ENCODE measurements at places on chromosomes 1 and 21. TPM values are rescaled to one million over a fixed set of nuclear protein-coding genes. Genes with fewer than 3 reads are reported as not detected.

- peaks cover 2% of the 10 kb centered on the region for H3K27me3 ChIP-seq
- H3K27ac ChIP-seq = no peak overlapping the region
- no peaks in the 10 kb centered on the region for H3K36me3 ChIP-seq
- DNase-seq = no peak
- H3K4me3 ChIP-seq = no peak overlapping the region
- no peaks in the 10 kb centered on the region for H3K4me1 ChIP-seq
Observed at GRCh38 chr1:222310836-222311235, 237.1 kb downstream of the HHIPL2 start.

DNA sequence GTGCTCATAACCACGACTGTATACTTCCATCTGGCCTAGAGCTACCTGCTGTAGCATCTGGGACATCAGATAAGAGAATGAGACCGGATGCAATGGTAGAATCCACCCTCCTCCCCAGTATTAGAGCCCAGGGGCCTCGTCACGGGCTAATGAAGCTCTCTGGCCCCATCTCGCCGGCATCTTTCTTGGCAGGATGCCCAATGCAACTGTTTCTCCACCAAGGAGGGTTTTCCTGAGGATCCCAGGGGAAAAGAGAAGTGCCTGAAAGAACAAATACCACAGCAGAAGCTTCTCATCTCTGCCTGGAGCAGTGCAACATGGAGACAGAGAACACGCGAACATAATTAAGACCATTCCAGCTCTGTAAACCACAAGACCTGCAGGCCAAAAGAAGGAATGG is 80.0 kb downstream of the VWA5B1 start:
- no peak for DNase-seq
- H3K27me3 ChIP-seq = peaks cover 37% of the 10 kb centered on the region
- H3K36me3 ChIP-seq = no peaks in the 10 kb centered on the region
- no peak overlapping the region for H3K4me3 ChIP-seq

- peaks cover 3% of the 10 kb centered on the region for H3K36me3 ChIP-seq
- peaks cover 22% of the 10 kb centered on the region for H3K4me1 ChIP-seq
- no peaks in the 10 kb centered on the region for H3K27me3 ChIP-seq
- H3K27ac ChIP-seq = peak overlapping the region; percentile 89
- peak overlapping the region; percentile 96 for H3K4me3 ChIP-seq
Observed at GRCh38 chr1:65421351-65422025, 1.0 kb downstream of the LEPR start.

DNA sequence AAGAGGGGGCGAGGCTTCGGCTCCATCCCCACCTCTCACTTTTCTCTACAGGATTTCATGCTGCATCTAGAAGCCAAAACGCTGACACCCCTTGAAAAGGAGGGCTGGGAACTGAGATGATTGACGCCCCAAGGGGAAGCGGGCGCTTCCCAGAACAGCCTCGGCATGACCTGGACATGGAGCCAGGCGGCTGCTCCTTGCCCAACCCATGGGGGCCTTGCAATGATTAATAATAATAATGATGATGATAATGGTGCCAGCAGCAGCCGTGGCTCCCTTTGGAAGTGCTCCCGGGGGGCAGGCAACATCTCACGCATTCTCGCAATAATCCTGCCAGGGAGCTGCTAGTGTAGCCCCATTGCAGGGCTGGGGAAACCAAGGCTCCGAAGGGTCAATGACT is 78.2 kb downstream of the RAP1GAP start:
- no peaks in the 10 kb centered on the region for H3K27me3 ChIP-seq
- H3K36me3 ChIP-seq = no peaks in the 10 kb centered on the region
- peaks cover 4% of the 10 kb centered on the region for H3K4me1 ChIP-seq

- H3K4me3 ChIP-seq = no peak overlapping the region
- H3K27ac ChIP-seq = no peak overlapping the region
- no peaks in the 10 kb centered on the region for H3K27me3 ChIP-seq
- H3K4me1 ChIP-seq = peaks cover 2% of the 10 kb centered on the region
- no peaks in the 10 kb centered on the region for H3K36me3 ChIP-seq
Observed at GRCh38 chr1:68313735-68314134, 81.4 kb upstream of the WLS start.

GRCh38 chr1:234631721-234632125 is 21.7 kb upstream of the IRF2BP2 start:
- no peaks in the 10 kb centered on the region for H3K36me3 ChIP-seq
- H3K4me3 ChIP-seq = no peak overlapping the region
- peaks cover 10% of the 10 kb centered on the region for H3K4me1 ChIP-seq

- H3K27ac ChIP-seq = peak overlapping the region; percentile 60
- H3K36me3 ChIP-seq = peaks cover 7% of the 10 kb centered on the region
- peaks cover 5% of the 10 kb centered on the region for H3K4me1 ChIP-seq
- H3K27me3 ChIP-seq = no peaks in the 10 kb centered on the region
Observed at GRCh38 chr1:147273409-147274336, 31.2 kb downstream of the CHD1L start.

- H3K4me1 ChIP-seq = no peaks in the 10 kb centered on the region
- H3K36me3 ChIP-seq = no peaks in the 10 kb centered on the region
- no peak overlapping the region for H3K4me3 ChIP-seq
- no peak overlapping the region for H3K27ac ChIP-seq
- no peak for DNase-seq
- H3K27me3 ChIP-seq = no peaks in the 10 kb centered on the region
Observed at GRCh38 chr1:9079988-9080704, 10.7 kb upstream of the SLC2A5 start.

- H3K4me1 ChIP-seq = peaks cover 4% of the 10 kb centered on the region
- no peaks in the 10 kb centered on the region for H3K27me3 ChIP-seq
- H3K27ac ChIP-seq = no peak overlapping the region
- no peak overlapping the region for H3K4me3 ChIP-seq
- DNase-seq = peak; percentile 65
Observed at GRCh38 chr1:209411491-209411929, 172.0 kb upstream of the CAMK1G start.

DNA sequence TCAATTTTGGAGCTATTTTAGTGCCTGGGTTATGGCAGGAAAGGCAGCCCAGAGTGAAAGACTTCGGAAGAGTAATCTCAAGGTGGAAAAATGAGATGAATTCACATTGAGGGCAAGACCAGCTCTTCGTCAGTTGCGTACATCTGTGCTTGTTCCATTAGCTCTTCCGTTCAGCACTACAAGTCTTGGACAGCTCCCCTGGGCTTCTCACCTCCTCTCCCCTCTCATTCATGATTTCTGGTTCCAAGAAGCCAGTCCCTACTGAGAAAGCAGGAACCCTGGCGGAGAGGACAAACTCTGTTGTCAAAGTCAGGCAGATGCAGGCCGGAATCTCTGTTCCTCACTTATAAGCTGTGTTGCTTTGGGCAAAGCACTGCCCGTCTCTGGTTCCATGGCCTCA is 76.5 kb downstream of the ACTL8 start:
- no peaks in the 10 kb centered on the region for H3K4me1 ChIP-seq
- peak; percentile 65 for DNase-seq
- H3K27me3 ChIP-seq = peaks cover 2% of the 10 kb centered on the region
- no peak overlapping the region for H3K27ac ChIP-seq
- no peak overlapping the region for H3K4me3 ChIP-seq

- H3K27me3 ChIP-seq = peaks cover 5% of the 10 kb centered on the region
- no peaks in the 10 kb centered on the region for H3K36me3 ChIP-seq
- H3K4me3 ChIP-seq = no peak overlapping the region
- DNase-seq = peak; percentile 94
Observed at GRCh38 chr1:228837817-228838716, 102.8 kb downstream of the RHOU start.

GRCh38 chr1:248416226-248416625 is 13.4 kb downstream of the OR2T1 start:
- H3K4me1 ChIP-seq = no peaks in the 10 kb centered on the region
- no peaks in the 10 kb centered on the region for H3K27me3 ChIP-seq
- H3K27ac ChIP-seq = no peak overlapping the region
- no peak overlapping the region for H3K4me3 ChIP-seq
- no peaks in the 10 kb centered on the region for H3K36me3 ChIP-seq

DNA sequence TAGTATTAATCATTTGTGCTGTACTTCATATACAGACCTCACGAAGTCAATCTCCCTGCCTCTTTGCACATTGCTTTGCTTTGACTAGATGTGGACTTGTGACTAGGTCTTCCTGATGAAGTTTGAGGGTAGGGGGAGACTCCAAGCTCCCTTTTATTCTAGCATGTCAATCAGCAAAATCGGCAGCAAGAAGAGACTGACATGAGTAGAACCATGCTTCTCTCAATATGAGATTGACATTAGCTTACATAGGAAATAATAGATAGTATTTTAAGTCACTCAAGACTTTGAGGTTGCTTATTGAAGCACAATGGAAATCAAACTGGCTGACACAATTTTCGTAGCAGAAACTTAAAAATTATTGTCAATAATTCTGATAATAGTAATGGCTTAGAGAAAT is 866.4 kb upstream of the ADAMTS5 start:
- no peak for DNase-seq
- H3K4me1 ChIP-seq = peaks cover 2% of the 10 kb centered on the region
- H3K27ac ChIP-seq = no peak overlapping the region
- H3K36me3 ChIP-seq = no peaks in the 10 kb centered on the region
- H3K4me3 ChIP-seq = no peak overlapping the region

GRCh38 chr1:230201445-230201844 is 134.4 kb downstream of the GALNT2 start:
- H3K27ac ChIP-seq = no peak overlapping the region
- H3K27me3 ChIP-seq = no peaks in the 10 kb centered on the region
- peaks cover 3% of the 10 kb centered on the region for H3K36me3 ChIP-seq
- H3K4me1 ChIP-seq = no peaks in the 10 kb centered on the region

DNA sequence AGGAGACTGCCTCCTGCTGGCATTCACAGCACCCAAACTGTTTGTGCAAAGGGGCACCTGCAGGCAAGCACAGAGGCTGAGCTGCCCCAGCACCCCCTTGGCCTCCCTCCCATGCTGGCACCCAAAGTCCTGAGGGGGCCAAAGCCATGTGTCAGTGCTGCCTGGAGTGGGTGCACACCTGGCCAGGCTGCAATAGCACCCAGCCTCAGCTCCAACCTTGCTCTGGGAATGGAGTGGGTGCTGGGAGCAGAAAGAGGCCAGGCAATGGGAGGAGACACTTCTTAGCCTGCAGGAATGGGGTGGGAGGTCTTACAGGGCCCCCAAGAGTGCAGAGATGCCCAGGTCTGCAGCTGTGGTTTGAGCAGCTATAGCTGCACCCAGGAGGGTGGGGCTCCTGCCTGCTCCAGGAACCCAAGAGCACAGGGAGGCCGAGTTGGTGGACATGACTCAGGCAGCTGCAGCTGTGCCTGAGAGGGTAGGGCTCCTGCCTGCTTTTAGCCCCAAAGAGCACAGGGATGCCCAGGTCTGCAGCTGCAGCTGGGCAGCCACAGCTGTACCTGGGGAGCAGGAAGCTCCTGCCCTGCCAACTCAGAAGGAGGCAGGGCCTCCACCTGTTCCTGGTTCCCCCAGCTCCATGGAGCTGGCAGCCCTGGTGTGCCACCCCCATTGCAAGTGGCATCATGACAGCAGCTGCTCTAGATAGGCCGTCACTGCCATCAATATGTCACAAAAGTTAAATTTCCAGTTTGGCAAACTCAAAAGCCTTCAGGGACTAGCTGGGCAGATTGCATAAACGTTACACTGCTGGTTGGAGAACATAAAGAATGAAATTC is 5.3 kb upstream of the CHD1L start:
- H3K27me3 ChIP-seq = no peaks in the 10 kb centered on the region
- no peak for DNase-seq
- H3K36me3 ChIP-seq = no peaks in the 10 kb centered on the region

DNA sequence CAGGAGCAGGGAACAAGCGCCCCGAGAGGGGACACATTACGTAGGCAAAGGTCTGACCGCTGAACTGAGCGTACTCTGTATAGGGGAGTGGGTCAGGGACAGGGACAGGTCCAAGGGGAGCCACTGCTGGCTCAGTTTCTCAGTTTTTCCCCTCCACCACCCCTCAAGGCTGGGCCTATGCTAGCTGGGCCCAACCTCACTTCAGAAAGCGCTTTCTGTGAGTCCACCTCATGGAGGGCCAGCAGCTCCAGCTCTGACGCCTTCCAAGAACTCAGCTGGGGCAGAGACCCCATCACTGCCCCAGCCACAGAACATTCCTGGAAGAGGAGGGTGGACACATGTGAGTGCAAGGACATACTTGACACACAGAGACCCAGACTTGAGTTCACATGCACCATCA is 242.0 kb downstream of the FOXD2 start:
- no peak for DNase-seq
- H3K27me3 ChIP-seq = no peaks in the 10 kb centered on the region
- H3K36me3 ChIP-seq = no peaks in the 10 kb centered on the region
- H3K4me1 ChIP-seq = no peaks in the 10 kb centered on the region

DNA sequence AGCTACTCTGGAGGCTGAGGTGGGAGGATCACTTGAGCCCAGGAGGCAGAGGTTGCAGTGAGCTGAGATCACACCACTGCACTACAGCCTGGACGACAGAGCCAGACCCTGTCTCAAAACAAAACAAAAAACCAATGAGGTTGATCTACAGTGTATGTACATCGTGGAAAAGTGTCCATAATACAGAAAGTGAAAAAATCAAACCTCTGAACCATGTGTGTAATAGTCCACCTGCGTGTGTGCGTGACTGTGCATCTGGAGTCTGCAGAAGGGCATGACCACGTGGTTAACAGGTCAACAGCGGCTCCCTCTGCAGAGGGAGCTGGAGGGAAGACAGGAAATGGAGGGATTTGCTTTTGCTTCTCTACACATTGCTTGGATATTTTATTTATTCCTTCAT is 32.4 kb upstream of the ENO1 start:
- no peaks in the 10 kb centered on the region for H3K36me3 ChIP-seq
- DNase-seq = peak; percentile 42
- no peak overlapping the region for H3K27ac ChIP-seq
- no peaks in the 10 kb centered on the region for H3K27me3 ChIP-seq

GRCh38 chr1:181179279-181179986 is 90.9 kb downstream of the IER5 start:
- no peak overlapping the region for H3K4me3 ChIP-seq
- no peaks in the 10 kb centered on the region for H3K4me1 ChIP-seq

- peak overlapping the region; percentile 37 for H3K4me3 ChIP-seq
- no peaks in the 10 kb centered on the region for H3K4me1 ChIP-seq
- H3K36me3 ChIP-seq = peaks cover 3% of the 10 kb centered on the region
- DNase-seq = no peak
Observed at GRCh38 chr21:43866659-43867331, 1.8 kb downstream of the AGPAT3 start.

DNA sequence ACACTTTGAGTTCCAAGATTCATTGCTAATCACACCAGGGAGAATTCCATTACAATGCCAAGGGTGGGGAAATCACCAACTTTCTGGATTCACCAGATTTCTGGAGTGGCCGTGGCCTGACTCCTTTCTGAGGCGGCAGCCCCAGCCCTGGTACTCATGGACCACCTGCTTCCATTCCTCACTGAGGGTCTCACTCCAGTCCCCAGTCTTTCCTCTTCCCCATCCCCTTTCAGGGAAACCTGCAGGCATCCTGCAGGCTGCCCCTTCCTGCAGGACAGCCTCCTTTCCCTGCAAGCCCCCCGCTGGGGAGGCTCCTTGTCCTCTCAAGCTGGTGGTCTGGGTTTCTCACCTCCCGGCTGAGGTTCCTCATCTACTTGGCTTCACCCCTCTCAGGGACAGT is 12.7 kb upstream of the CDK18 start:
- H3K4me1 ChIP-seq = peaks cover 8% of the 10 kb centered on the region
- H3K4me3 ChIP-seq = no peak overlapping the region
- no peaks in the 10 kb centered on the region for H3K36me3 ChIP-seq
- H3K27ac ChIP-seq = no peak overlapping the region
- peaks cover 11% of the 10 kb centered on the region for H3K27me3 ChIP-seq

- H3K4me3 ChIP-seq = peak overlapping the region; percentile 55
- no peaks in the 10 kb centered on the region for H3K27me3 ChIP-seq
- no peaks in the 10 kb centered on the region for H3K36me3 ChIP-seq
- H3K4me1 ChIP-seq = peaks cover 17% of the 10 kb centered on the region
- peak; percentile 44 for DNase-seq
Observed at GRCh38 chr1:119674835-119675289, 26.8 kb upstream of the ZNF697 start.

The CFHR5 gene
- polyA plus RNA-seq = not detected

The NPHS2 gene
- polyA plus RNA-seq = not detected

The CA6 gene
- polyA plus RNA-seq = not detected

The LRRC39 gene
- 0.54 TPM for polyA plus RNA-seq

The C1orf21 gene
- 95.4 TPM for polyA plus RNA-seq

The LRRC71 gene
- polyA plus RNA-seq = 1.8 TPM

The LAD1 gene
- not detected for polyA plus RNA-seq

The MRPL24 gene
- 67.2 TPM for polyA plus RNA-seq

The KIFAP3 gene
- polyA plus RNA-seq = 42.9 TPM

The TNFSF4 gene
- polyA plus RNA-seq = 20.9 TPM

Data from fibroblast of lung (primary cell).